ENCODE measurements at places on chromosomes 13 and 19.

DNA sequence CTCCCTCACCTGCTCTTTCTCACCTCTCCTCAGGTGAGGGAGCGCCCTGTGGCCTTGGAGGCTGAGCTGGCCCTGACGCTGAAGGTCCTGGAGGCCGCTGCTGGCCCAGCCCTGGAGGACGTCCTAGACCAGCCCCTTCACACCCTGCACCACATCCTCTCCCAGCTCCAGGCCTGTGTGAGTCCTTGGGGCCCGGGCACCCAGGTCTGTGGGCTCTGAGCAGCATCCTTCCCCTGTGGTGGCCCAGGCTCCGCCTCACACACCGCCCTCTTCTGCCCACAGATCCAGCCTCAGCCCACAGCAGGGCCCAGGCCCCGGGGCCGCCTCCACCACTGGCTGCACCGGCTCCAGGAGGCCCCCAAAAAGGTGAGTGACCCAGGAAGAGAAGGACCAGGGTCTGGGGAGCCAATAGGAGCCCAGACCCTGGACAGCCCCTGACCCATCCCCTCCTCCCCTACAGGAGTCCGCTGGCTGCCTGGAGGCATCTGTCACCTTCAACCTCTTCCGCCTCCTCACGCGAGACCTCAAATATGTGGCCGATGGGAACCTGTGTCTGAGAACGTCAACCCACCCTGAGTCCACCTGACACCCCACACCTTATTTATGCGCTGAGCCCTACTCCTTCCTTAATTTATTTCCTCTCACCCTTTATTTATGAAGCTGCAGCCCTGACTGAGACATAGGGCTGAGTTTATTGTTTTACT, 1.9 kb downstream of the IFNL1 start:
- no peak for DNase-seq

DNA sequence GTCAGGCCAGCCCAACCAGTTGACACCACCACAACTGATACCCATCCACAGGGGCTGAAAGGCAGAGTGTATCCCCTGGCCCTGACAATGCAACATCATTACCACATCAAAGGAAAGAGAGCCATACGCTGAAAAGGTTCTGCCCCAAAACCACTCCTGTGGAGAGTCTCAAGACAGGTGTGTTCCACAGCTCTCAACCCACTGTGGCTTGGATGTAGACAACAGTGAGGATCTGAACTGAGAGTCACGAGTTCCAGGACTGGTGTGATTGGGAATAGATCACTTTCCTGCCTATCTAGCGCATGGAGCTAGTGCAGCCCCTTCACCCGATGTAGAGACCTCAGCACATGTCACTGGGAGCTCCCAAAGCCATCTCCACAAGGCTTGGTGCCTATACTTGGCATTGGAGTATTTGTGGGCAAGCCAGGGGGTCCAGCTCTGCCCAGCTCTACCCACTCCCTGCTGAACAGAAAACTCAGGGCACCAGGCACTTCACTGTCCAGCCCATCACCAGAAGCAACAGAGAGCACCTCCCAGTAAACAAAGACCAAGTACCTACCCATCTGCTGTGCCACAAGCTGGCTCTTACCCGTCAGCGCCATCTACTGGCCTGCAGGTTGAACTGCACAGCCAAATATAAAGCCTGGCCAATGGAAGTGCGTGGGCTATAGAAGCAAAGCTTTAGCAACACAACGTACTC, 579.5 kb downstream of the UQCRFS1 start:
- DNase-seq: no peak

GRCh38 chr19:10712754-10713153, 5.1 kb upstream of the DNM2 start:
- DNase-seq: no peak

DNA sequence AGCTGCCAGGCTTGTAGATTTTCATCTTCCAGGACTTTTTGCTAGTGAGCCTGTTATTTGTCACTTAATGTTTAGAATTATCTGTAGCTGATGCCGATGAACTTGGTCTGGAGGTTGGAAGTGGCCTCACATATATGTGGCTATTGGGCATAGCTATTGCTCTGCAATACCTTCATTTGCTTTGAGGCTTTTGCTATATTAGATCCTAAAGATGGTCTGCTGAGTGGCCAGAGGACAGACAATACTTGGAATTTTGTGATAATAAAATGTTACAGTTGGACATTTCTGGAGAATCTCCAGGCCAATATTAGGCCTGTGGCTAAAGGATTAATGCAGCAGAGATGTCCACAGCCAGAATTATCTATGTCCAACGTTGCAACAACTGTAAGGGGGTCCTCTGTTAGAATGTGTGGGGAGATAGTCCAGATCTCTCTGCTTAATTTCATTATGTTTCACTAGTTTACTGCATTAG, 222.3 kb downstream of the GPC5 start:
- no peak for DNase-seq

- no peak for DNase-seq
Observed at GRCh38 chr19:29708554-29709439, 6.3 kb downstream of the C19orf12 start.

GRCh38 chr19:7506385-7507328, 9.2 kb upstream of the ZNF358 start:
- peak; percentile 32 for DNase-seq

- no peak for DNase-seq
Observed at GRCh38 chr13:39051157-39051556, 12.9 kb downstream of the NHLRC3 start.

- no peak for DNase-seq
Observed at GRCh38 chr13:50340551-50341287, 325.5 kb downstream of the KCNRG start.

DNA sequence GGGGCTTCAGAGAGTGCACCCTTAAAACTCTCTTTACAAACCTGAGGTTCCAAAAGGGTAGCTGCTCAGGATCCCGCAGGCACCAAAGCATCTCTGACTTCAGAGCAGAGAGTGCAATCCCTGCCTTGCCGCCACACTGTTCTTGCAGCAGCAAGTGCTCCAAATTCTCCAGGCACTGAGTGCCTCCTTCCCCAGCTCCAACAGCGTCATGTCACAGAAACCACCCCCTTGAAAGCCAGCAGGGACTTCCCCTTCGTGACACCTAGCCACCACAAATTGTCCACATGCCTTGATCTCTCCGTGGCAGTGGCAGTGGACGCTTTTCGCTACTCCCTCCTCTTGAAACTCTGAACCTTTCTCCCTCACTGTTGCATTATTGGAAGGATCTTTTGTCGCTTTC, 39.9 kb downstream of the MBNL2 start:
- DNase-seq: no peak

DNA sequence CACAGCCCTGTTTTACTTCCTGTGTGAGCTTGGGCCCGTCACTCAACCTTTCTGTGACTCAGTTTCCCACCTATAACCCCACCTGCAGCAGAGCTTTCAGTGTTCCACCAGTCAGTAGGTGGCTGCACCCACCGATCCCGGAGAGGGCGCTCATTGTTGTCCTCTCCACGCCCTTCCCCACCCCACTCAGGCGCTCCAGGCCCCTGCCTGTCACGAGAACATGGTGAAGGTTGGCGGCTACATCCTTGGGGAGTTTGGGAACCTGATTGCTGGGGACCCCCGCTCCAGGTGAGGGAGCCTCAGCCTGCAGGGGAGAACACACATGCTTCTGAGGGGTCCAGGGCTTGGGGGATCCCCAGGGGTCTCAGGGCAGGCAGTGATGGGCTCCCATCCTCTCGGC, 12.3 kb downstream of the FUZ start:
- no peak for DNase-seq

- no peak for DNase-seq
Observed at GRCh38 chr13:76016799-76017400, 380.8 kb downstream of the LMO7 start.

DNA sequence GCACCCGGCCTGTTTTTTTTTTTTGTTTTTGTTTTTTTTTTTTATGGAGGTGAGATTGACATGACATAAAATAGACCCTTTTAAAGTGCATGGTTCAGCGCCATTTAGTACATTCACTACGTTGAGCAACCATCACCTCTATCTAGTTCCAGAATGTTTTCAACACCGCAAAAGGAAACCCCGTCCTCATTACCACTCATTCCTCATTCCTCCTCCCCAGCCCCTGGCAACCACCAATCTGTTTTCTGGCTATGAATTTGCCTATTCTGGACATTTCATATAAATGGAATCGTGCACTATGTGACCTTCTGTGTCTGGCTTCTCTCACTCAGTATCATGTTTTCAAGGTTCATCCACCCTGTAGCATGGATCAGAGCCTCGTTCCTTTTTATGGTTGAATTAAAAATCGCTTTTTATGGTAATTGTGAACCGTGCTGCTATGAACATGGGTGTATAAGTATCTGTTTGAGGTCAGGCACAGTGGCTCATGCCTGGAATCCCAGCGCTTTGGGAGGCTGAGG, 9.9 kb upstream of the ADGRE5 start:
- DNase-seq: no peak

GRCh38 chr13:80436571-80437169, 95.7 kb upstream of the SPRY2 start:
- DNase-seq: no peak

GRCh38 chr19:42241279-42241678, 1.1 kb downstream of the GSK3A start:
- no peak for DNase-seq

DNA sequence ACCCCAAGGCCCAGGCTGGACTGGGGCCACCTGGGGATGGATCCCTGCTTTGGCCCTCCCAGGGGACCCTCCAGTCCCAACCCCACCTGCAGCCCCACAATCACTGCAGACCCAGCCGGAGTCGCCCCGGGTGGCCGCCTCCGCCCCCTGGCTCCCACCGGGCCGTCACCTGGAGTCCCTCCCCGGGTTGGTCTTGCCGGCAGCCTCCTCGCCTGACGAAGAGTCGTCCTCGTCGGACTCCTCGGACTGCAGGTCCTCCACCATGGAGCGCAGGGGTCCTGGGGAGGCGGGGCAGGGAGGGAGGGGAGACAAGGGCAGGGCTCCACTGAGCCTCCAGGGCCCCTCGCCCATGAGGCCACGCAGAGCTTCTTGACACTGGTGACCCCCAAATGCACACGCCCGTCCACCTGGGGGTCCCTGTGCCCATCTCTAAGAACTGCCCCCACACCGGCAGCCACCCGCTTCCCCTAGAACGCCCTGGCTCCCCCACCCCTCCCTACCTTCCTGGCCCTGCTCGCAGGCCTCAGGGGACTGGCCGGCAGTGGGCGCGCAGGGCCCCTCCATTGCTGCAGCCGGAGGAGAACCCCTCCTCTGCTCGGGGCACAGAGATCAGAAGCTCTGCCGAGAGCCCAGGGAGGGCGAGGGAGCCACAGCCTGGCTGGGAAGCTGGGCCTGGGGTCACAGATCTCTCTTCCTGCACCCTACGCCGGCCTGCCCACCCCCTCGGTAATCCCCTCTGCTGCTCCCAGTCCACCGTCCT, 63.4 kb downstream of the MLLT1 start:
- no peak for DNase-seq

GRCh38 chr19:18562086-18562485, 4.4 kb downstream of the KXD1 start:
- no peak for DNase-seq

- DNase-seq: no peak
Observed at GRCh38 chr13:44543369-44543768, 32.8 kb downstream of the TSC22D1 start.

DNA sequence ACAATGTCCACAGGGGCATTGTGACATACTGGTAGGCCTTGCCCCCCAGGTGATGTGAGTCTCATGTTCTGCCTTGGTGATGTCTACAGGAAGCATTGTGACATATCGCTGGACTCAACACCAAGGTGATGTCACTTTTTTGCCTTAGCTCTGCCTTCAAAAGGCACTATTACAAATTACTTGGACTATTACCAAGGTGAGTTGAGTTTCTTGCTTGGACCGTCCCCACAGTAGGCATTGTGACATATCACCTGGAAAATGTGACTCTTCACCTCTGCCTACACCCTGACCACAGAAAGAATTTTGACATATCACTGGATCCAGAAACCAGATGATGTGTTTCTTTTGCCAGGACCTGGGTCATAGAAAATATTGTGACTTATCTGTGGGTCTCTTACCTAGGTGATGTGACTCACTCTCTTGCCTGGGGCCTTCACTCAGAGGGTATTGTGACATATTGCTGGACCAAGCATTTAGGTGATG, 60.6 kb upstream of the ZNF724 start:
- DNase-seq: no peak

DNA sequence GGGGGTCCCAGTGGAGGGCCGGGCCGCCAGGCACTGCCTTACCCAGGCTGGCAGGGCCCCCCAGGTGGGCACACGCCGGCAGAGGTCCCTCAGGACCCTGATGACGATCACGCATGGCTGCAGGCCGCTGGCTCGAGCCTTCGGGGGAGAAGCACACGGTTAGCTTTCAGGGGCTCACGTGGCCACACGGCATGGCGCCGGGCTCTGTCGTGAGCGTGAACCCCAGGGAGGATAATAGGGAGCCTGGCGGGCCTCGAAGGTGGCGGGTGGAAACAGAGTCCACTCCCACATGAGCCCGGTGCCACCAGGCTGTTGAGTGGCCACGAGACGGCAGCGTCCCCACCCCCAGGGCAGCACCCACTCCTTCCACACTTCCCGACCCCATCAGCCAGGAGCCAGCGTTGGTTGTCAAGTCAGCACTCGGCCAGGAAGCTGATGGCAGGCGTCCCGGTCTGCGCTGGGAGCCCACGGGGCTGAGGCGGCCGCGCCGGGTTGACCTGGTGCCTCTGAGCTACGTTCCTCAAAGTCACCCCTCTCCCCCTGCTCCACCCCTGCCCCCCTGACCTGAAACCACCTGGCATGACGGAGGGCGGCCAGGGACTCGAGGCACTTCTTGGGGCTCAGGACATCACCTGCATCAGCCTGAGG, 24.7 kb upstream of the MATK start:
- no peak for DNase-seq

DNA sequence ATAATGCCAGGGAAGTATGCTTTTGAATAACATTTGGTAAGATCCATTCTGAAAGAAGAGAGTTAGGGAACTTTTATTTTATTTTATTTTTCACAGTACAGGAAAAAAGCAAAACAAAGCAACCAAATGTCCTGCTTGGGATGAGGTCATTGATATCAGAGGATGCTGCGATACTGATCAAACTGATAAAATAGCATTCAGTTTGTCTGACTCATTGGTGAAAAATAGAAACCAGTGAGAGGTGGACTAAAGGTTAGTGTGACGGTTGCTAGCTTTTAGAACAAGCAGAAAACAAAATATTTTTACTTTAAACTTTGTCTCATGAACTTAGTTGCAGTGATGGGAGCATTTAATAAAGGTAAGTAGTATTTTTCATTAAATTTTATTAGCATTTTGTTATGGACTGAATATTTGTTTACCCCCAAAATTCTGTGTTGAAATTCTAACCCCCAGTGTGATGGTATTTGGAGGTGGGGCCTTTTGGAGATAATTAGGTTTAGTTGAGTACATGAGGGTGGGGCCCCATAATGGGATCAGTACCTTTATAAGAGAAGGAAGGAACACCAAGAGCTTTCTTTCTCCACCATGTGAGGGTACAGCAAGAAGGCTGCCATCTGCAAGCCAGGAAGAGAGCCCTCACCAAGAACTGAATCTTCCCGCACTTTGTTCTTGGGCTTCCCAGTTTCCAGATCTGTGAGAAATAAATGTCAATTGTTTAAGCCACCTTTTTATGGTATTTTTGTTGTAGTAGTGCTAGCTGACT, 37.3 kb downstream of the ITGBL1 start:
- DNase-seq: no peak

GRCh38 chr13:55550624-55551023, 1590.1 kb upstream of the PRR20A start:
- no peak for DNase-seq

Data from esophagus squamous epithelium (tissue), 5 donors.